ENCODE measurements at places on chromosomes 7 and 10. TPM values are rescaled to one million over a fixed set of nuclear protein-coding genes. Genes with fewer than 3 reads are reported as not detected.

- no peaks in the 10 kb centered on the region for H3K27me3 ChIP-seq
- no peak overlapping the region for H3K4me3 ChIP-seq
- peaks cover 34% of the 10 kb centered on the region for H3K36me3 ChIP-seq
Observed at GRCh38 chr10:122199070-122199469, 72.0 kb upstream of the BTBD16 start.

- no peak overlapping the region for H3K4me3 ChIP-seq
- H3K27ac ChIP-seq = no peak overlapping the region
- H3K4me1 ChIP-seq = no peaks in the 10 kb centered on the region
Observed at GRCh38 chr7:138645284-138645683, 55.9 kb downstream of the SVOPL start.

The TAS2R41 gene
- total RNA-seq = not detected

DNA sequence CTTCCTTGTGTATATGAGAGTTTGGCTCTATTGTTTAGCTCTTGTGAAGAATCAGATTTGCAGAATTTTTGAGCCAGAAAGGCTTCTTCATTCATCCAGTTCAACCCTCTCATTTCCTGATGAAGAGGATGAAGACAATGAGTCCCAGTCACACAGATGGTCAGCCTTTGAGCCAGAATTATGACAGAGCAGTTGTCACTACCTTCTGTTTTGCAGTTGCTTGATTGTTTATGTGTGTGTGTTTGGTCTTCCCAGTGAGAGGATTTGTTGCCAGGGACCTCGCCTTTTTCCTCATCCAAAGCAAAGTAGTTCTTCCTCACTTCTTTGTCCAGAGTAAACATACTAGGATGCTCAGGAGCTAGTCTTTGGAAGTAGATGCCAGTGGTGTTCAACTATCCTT, 15.6 kb downstream of the MDFIC start:
- H3K36me3 ChIP-seq = no peaks in the 10 kb centered on the region
- no peak for DNase-seq
- H3K27ac ChIP-seq = no peak overlapping the region
- H3K4me1 ChIP-seq = no peaks in the 10 kb centered on the region

The AGMO gene
- not detected for total RNA-seq

DNA sequence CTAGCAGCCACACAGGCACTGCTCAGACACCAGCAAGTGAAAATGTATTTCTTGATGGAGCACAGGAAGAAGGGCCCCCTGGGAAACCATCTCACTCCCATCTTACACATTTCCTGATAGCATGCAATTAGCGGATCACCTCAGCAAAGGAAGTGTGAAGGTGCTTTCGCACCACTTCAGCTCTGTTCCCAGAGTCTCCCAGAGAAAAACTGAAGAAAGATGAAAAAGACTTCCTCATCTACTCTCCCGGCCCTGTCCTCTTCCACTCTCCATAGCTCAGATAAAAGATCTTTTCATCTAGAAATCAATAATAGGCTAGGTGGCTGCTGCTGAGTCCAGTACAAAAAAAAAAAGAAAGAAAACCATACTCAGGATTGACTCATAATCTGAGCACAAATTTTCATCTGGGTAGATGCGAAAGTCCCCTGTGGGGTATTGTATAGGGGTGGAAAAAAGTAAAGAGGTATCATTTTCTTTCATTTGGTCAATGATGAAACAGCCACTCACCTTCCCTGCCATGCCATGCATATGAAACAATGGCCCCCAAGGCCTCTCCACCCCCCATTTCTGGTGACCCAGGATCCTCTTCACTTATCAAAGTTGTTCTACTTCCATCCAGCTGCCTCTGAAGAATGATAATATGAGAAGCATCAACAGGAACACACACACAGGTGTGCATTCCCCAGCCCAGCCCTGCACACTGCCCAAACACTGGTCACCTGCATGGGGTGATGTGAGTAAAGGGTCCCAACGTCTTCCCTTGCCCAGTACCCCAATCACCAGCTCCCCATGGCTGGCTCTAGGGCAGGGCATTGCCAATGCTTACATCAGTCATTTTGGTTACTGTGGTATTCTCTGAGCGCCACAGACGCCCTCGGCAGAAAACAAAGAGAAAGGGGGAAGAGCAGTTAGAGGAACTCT, 48.8 kb upstream of the DGKI start:
- H3K27ac ChIP-seq = no peak overlapping the region
- DNase-seq = no peak
- peaks cover 73% of the 10 kb centered on the region for H3K4me1 ChIP-seq
- no peak overlapping the region for H3K4me3 ChIP-seq

- no peaks in the 10 kb centered on the region for H3K27me3 ChIP-seq
- H3K4me3 ChIP-seq = no peak overlapping the region
- no peaks in the 10 kb centered on the region for H3K4me1 ChIP-seq
Observed at GRCh38 chr10:6164271-6165095, 38.2 kb upstream of the PFKFB3 start.

- H3K4me1 ChIP-seq = no peaks in the 10 kb centered on the region
- no peak overlapping the region for H3K27ac ChIP-seq
- H3K36me3 ChIP-seq = no peaks in the 10 kb centered on the region
Observed at GRCh38 chr7:155277385-155277994, 20.2 kb upstream of the INSIG1 start.

- no peak for DNase-seq
- H3K27ac ChIP-seq = no peak overlapping the region
- peaks cover 18% of the 10 kb centered on the region for H3K27me3 ChIP-seq
- H3K36me3 ChIP-seq = no peaks in the 10 kb centered on the region
Observed at GRCh38 chr10:43249151-43249961, 17.5 kb downstream of the RASGEF1A start.

GRCh38 chr10:4343091-4343490, 482.9 kb upstream of the AKR1E2 start:
- no peaks in the 10 kb centered on the region for H3K4me1 ChIP-seq
- no peak overlapping the region for H3K27ac ChIP-seq
- DNase-seq = no peak
- H3K36me3 ChIP-seq = no peaks in the 10 kb centered on the region
- H3K27me3 ChIP-seq = no peaks in the 10 kb centered on the region
- no peak overlapping the region for H3K4me3 ChIP-seq

DNA sequence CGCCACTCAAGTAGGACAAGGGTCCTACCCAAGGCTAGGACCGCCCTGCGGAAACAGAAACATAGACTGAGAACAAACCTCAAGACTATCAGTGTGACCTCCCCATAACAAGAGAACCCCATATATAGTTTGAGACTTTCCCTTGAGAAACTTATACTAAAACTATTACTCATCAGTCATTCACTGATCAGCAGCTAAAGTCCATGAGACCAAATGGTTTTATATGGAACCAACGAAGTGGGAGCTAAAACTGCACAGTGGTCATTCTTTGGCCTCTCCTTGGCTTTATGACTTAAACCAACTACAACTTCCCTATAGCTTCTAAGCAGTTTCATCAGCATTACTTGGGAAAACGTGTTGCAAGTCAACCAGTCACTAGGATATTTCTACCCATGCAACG, 13.7 kb upstream of the ZSCAN21 start:
- no peak overlapping the region for H3K4me3 ChIP-seq
- H3K27me3 ChIP-seq = no peaks in the 10 kb centered on the region
- H3K4me1 ChIP-seq = peaks cover 55% of the 10 kb centered on the region

- no peak overlapping the region for H3K27ac ChIP-seq
- H3K4me1 ChIP-seq = no peaks in the 10 kb centered on the region
- no peak for DNase-seq
- no peaks in the 10 kb centered on the region for H3K27me3 ChIP-seq
- no peak overlapping the region for H3K4me3 ChIP-seq
- H3K36me3 ChIP-seq = no peaks in the 10 kb centered on the region
Observed at GRCh38 chr10:23968301-23968700, 240.6 kb upstream of the KIAA1217 start.

- DNase-seq = no peak
- no peak overlapping the region for H3K4me3 ChIP-seq
- H3K27me3 ChIP-seq = no peaks in the 10 kb centered on the region
- no peaks in the 10 kb centered on the region for H3K36me3 ChIP-seq
- no peaks in the 10 kb centered on the region for H3K4me1 ChIP-seq
Observed at GRCh38 chr7:15554081-15554480, 7.7 kb downstream of the AGMO start.

GRCh38 chr10:101783736-101784118, 481 bp upstream of the NPM3 start:
- DNase-seq = no peak
- peaks cover 43% of the 10 kb centered on the region for H3K4me1 ChIP-seq
- H3K36me3 ChIP-seq = peaks cover 17% of the 10 kb centered on the region

The FBXL13 gene
- 0.77 TPM for total RNA-seq

The MLXIPL gene
- 17.2 TPM for total RNA-seq

DNA sequence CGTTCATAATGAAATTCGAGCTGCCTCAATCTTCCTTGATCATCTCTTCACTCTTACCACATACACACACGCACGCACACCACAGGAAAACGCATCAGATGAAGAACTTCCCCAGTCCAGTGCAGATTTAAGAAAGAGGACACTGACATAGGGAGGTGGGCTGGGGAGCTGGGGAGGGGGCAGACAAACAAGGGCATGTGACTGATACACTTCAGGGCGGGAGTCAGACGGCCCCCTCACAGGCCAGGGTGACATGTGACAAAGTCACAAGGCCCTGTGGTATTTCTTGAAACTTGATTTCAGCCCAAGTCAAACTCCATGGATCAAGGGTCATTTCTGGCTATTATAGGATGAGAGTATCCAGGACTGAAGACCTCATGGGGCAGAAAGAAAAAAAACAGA, 82.6 kb downstream of the KCNMA1 start:
- H3K27me3 ChIP-seq = no peaks in the 10 kb centered on the region
- no peaks in the 10 kb centered on the region for H3K4me1 ChIP-seq
- no peak overlapping the region for H3K27ac ChIP-seq
- no peak overlapping the region for H3K4me3 ChIP-seq
- no peaks in the 10 kb centered on the region for H3K36me3 ChIP-seq
- no peak for DNase-seq

- no peaks in the 10 kb centered on the region for H3K27me3 ChIP-seq
- H3K27ac ChIP-seq = no peak overlapping the region
- H3K4me1 ChIP-seq = peaks cover 32% of the 10 kb centered on the region
- no peak overlapping the region for H3K4me3 ChIP-seq
- DNase-seq = no peak
Observed at GRCh38 chr10:15436696-15437095, 65.6 kb upstream of the FAM171A1 start.

- no peak for DNase-seq
- H3K4me3 ChIP-seq = no peak overlapping the region
- no peak overlapping the region for H3K27ac ChIP-seq
- H3K4me1 ChIP-seq = no peaks in the 10 kb centered on the region
- no peaks in the 10 kb centered on the region for H3K27me3 ChIP-seq
Observed at GRCh38 chr7:32119790-32120196, 49.6 kb upstream of the PDE1C start.

The GLI3 gene
- not detected for total RNA-seq

DNA sequence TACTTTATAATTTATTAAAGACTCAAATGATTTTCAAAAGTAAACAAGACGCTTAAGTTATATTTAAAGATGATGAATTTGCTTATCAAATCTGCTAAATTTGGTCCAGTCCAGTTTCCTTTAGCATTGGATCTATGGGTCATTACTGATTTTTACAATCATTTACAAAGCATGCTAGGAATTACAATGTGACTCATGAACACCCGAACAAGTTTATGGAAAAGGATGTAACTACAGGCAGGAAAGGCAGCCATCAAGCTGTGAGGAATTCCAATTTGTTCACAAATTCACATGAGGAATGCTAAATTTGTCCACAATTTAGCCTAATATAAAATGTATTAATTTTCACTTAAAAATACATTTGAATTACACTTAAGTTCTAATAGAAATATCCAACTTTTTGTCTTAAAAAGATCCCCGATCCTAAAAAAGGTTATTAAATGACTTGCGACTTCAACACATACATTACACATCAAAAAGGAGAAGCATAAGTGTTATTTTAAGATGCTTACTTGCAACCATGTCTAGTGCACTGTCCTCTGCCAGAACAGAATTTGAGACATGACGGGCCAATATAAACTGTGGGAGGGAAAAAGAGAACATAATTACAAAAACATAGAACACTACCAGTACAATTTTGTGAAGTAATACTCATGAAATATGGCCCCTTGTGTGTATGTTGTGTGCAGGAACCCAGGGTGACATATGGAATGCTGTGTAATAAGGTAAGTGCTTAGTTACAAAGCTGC, 194.2 kb upstream of the SLC26A5 start:
- H3K4me1 ChIP-seq = no peaks in the 10 kb centered on the region
- H3K27ac ChIP-seq = no peak overlapping the region
- no peak overlapping the region for H3K4me3 ChIP-seq
- DNase-seq = no peak

DNA sequence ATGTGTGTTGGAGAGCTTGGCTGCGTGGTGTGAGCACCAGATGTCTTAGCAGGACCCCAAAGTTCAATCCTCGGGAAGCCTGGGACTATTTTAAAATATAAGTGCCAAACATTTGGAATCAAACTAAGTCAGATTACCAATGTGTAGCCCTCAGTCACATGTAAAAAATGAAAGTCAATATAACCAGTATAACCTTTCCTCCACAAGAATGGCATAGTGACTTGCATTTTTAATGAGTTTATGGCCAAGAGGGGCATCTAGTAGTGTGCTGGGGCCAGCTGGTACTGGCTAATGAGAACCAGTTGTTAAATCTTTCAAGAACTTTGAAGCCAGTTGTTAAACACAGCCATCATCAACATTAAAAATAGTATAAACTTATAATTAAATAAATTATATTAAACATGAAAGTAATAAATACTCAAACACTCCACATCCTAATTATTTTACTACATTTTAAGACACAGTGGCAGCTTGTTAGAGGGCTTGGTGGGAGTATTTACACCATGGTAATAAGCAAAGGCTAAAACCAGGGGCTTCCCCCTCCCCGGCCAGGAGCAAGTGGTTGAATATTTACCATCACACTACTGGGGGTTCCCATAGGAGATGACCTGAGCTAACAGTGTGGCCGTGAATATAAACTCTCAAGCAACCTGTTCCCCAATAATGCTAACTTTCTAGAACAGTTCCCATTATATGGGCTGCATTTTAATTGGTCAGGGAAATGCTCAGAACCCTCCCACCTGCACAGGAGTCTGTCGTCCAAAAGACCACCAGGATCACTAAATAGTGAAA, 7.9 kb upstream of the FAM170B start:
- no peaks in the 10 kb centered on the region for H3K36me3 ChIP-seq
- DNase-seq = no peak
- no peak overlapping the region for H3K27ac ChIP-seq
- H3K27me3 ChIP-seq = peaks cover 4% of the 10 kb centered on the region

- H3K27ac ChIP-seq = no peak overlapping the region
- DNase-seq = no peak
- no peak overlapping the region for H3K4me3 ChIP-seq
- no peaks in the 10 kb centered on the region for H3K36me3 ChIP-seq
Observed at GRCh38 chr7:70681469-70682350, 450.2 kb upstream of the GALNT17 start.

- no peak overlapping the region for H3K4me3 ChIP-seq
- no peaks in the 10 kb centered on the region for H3K27me3 ChIP-seq
- no peak overlapping the region for H3K27ac ChIP-seq
- DNase-seq = no peak
- no peaks in the 10 kb centered on the region for H3K4me1 ChIP-seq
Observed at GRCh38 chr10:99143011-99143410, 92.6 kb downstream of the HPSE2 start.

GRCh38 chr10:124564881-124565280, 103.3 kb downstream of the LHPP start:
- H3K27ac ChIP-seq = no peak overlapping the region
- no peaks in the 10 kb centered on the region for H3K36me3 ChIP-seq
- no peak overlapping the region for H3K4me3 ChIP-seq
- H3K4me1 ChIP-seq = peaks cover 20% of the 10 kb centered on the region
- DNase-seq = no peak

The NUTM2E gene
- total RNA-seq = not detected

GRCh38 chr10:45179691-45180090, 135.7 kb downstream of the OR13A1 start:
- DNase-seq = no peak
- H3K4me3 ChIP-seq = no peak overlapping the region
- H3K36me3 ChIP-seq = no peaks in the 10 kb centered on the region
- no peaks in the 10 kb centered on the region for H3K4me1 ChIP-seq
- H3K27ac ChIP-seq = no peak overlapping the region

All from HepG2 (cell line).